ENCODE measurements at places on chromosomes 7 and 10.
A peak's percentile ranks its signal among the peaks of the same experiment; 100 is the strongest.

- no peak for DNase-seq
Observed at GRCh38 chr10:20990604-20991003, 93.5 kb upstream of the NEBL start.

DNA sequence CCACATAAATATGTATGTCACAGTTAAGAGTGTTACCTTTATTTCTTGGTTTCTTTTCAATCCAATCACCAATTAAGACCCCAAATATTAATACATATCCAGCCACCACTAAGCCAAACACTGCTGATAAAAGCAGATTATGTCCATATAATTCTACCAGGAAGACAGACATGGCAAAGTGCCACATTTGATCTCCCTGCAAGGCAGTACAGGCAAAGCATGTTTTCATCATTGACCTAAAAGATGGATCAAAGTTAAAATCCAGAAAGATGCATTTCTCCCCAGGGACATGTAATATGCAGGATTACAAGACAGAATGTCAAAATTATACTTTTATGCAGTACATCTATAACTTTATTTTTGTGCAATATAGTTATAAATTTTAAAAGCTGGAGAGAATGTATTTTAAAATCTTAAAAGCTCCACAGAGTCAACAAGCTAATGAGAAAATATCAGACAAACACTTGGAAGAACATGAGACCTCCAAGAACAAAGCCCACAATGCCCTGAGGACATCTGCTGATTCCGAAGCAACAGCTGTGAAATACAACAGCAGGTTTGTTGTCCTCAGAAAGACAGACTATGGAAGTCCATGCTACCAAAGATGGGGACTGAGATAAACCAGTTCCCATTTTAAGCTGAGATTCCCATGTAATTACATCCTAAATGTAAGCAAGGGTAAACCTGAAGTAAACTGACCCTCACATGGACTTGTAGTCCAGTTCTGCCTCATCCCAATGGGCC lies 54.5 kb upstream of the TOMM7 start:
- no peak for DNase-seq

- no peak for DNase-seq
Observed at GRCh38 chr7:47349401-47349800, 232.5 kb downstream of the TNS3 start.

GRCh38 chr7:50812094-50812493 lies 29.4 kb upstream of the GRB10 start:
- DNase-seq: no peak

DNA sequence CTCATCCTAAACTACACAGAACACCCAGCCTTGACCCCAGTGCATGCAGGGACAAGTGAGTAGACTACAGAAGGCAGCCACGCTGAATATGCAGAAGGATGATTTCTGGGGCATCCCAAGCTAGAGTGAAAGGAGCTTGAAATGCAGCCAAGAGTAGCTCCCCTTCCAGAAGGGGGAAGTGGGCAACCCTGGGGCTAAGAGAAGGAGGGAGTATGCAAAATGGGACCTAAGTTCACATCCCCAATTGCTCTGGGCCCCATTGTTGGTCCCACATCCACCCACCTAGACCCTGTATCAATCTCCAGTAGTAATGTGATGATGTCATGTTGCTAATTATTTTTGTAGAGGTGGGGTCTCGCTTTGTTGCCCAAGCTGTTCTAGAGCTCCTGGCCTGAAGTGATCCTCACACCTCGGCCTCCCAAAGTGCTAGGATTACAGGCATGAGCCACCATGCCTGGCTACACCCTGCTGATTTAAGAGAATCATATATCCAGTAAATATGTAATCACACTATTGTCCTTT lies 5.6 kb upstream of the PSTK start:
- no peak for DNase-seq

DNA sequence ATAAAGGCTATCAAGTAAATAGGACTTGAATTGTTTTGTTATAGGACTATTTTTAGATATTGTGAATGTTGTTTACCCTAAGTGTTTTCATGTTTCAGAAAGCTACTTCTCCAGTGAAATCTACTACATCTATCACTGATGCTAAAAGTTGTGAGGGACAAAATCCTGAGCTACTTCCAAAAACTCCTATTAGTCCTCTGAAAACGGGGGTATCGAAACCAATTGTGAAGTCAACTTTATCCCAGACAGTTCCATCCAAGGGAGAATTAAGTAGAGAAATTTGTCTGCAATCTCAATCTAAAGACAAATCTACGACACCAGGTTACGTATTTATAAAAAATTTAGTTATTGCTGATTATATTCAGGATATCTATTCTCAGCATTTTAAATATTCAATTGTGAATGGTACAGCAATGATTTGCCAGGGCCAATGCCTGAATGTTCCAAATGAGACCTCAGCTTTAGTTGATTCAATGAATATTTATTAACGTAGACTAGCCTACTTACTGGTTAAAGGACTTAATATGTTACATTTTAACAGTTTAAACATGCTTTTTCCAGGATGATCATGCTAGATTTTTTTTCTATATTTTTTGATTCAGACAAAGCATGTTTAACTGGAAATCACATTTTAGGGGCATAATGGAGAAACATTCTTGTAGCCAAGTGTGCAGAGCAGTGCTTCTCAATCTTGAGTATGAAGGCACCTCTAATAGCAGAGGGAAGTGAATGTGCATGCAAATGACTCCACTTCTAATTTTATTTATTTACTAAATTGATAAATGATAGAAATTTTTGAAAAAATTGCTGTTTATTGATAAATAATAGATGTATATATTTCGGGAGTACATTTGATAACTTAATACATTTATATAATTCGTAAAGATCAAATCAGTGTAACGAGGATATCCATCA lies 18.2 kb downstream of the ANLN start:
- peak; percentile 19 for DNase-seq

- no peak for DNase-seq
Observed at GRCh38 chr10:51861731-51862130, 162.3 kb upstream of the CSTF2T start.

DNA sequence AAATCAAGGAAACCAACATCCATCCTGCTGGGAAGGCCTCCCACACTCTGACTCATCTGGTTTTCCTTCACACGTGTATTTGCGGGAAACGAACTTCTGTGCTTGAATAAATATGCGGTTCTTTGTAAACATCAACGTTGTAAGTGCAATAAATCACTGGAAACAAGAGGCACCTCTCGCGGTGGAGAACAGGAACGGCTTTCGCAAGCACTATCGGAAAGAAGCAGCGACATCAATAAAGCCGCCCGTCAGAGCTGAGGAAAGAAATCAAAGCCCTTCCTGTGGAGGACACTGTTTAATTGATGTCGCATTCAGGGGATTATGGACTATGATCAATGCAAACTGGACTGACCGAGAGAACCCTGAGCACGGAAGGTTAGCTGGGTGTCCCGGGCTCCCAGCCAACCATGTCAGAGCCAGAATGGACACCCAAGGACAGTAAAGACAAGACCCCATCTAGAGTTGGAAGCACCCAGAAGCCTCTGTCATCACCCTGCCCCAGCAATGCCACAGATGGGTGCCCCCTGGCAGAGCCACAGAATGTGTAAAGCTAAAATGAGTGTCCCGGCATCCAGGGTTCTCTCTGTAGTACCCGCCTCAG lies 37.6 kb downstream of the OAT start:
- DNase-seq: no peak

DNA sequence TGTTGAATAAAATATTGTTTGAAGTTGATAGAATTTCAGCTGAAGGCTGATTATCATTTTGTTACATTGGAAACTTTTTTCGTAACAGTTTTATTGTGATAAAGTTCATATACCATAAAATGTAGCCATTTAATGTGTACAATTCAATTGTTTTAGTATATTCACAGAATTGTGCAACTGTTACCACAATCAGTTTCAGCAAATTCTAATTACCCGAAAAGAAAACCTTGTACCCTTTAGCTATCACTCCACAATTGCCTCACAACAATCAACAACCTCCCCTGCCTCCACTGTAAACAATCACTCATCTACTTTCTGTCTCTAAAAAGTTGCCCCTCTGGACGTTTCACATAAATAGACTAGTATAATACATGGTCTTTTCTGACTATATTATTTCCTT lies 179.7 kb upstream of the BET1 start:
- DNase-seq: no peak

GRCh38 chr10:49285232-49285631 lies 13.7 kb upstream of the C10orf71 start:
- no peak for DNase-seq

- DNase-seq: no peak
Observed at GRCh38 chr7:144857463-144857862, 21.6 kb upstream of the TPK1 start.

GRCh38 chr7:78099715-78100394 lies 301.3 kb downstream of the PHTF2 start:
- no peak for DNase-seq

DNA sequence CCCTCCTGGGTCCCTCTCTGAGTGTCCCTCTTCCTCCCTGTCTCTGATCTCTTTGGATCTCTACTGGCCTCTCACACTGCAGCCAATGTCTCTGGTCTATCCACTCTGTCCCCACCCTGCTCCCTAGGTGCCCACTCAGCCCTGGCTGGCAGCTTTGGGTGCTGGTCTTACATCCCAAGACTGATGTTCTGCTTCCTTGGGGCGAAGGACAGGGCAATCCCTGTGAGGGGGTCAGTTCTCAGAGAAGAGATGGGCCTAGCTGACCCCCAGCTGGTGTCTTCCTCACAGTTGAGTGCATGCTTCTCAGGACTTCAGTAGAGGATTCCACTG lies 51.7 kb upstream of the CAMK2B start:
- no peak for DNase-seq

GRCh38 chr10:5999440-6000165 lies 22.3 kb upstream of the IL15RA start:
- DNase-seq: no peak

- no peak for DNase-seq
Observed at GRCh38 chr7:135704074-135704473, 23.9 kb downstream of the SLC13A4 start.

GRCh38 chr7:102122026-102122425 lies 164.6 kb upstream of the SH2B2 start:
- no peak for DNase-seq

GRCh38 chr10:12710157-12710556 lies 291.4 kb downstream of the CCDC3 start:
- no peak for DNase-seq

DNA sequence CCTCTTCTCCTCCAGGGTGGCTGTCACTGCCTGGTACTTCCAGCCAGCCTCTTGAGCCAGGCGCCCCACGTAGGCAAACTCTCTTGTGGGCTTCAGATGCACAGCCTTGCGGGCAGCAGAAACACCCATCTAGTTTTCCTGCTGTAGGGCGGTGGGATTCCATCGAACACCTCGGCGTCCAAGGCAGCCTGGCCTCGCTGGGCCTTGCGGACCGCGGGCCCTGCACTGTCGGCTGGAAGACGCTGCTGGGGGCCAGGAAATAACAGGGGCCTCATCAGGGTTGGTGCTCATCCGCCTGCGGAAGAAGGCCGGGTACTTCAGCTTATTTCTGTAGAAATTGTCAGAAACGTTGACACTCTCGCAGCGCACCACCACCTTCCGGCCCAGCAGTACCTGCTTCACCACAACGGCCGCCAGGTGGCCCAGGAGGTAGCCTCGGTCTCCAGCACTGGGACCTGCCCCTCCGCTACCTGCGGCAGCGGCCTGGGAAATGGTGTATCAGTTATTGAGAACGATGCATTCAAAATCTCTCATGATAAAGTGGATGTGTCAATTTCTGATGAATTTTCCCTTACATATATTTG lies 61.1 kb downstream of the WDFY4 start:
- DNase-seq: no peak

- DNase-seq: no peak
Observed at GRCh38 chr7:7808156-7808555, 89.7 kb upstream of the RPA3 start.

DNA sequence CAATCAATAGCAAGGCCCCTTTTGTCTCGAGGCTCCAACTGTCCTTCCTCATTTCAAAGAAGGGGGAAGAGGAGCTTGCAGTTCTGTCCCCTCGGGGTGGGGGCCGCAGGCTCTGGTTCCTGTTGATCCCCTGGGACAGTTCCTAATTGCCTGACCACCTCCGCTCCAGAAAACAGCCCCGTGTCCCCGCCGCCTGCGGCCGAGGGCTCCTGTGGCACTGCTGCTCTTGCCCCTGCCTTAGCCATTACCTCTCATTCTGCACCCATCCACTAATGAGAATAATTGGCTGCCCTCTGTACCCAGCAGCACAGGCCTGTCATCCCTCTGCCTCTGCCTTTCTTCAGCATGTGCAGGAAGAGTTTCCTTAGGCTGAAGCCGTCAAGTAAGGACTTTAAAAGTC lies 668.3 kb upstream of the FOXK1 start:
- DNase-seq: no peak

GRCh38 chr10:126097558-126098225 lies 201.3 kb downstream of the FANK1 start:
- no peak for DNase-seq

GRCh38 chr7:1262441-1262840 lies 29.8 kb downstream of the UNCX start:
- DNase-seq: no peak

DNA sequence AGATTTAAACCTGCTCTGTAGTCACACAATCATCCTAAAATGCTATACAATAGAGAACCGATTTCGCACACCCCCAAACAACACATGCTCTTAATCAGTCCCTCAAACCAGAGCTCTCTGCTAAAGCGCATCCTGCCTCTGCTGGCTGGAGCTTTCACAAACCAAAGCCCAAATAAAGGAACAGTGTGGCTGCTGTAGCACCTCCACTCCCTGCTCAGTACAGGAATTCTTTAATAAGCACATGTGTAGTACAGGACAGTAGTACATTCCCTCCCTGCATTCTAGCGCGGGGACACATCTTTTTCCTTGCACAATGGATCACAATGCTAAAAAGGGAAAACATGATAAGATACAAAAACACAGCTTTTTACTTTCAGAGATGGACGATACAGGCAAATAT lies 684.6 kb downstream of the MAGI2 start:
- peak; percentile 58 for DNase-seq

DNA sequence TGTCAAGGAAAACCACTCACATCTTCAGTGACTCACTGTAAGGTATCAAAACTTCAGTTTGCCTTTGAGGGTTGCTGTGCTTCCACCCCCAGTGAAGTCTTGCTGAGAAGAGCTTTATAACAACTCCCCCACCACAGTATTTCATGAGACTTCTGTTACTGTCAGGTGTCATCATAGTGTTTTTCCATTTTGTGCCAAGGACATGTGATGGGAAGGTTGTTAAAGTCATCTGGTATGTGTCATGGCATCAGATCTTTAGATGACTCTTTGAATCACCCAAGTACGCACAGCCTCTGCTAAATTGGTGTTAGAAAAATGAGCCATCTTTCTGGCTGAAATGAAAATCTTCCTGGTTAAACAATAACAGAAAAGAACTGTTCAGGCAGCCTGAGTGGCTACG lies 115.0 kb upstream of the CCDC6 start:
- peak; percentile 80 for DNase-seq
